ENCODE measurements at places on chromosomes 2 and 18.

- DNase-seq, result no peak
These were observed 81.5 kb downstream of the EFEMP1 start for GRCh38 chr2:55842046-55842445.

DNA sequence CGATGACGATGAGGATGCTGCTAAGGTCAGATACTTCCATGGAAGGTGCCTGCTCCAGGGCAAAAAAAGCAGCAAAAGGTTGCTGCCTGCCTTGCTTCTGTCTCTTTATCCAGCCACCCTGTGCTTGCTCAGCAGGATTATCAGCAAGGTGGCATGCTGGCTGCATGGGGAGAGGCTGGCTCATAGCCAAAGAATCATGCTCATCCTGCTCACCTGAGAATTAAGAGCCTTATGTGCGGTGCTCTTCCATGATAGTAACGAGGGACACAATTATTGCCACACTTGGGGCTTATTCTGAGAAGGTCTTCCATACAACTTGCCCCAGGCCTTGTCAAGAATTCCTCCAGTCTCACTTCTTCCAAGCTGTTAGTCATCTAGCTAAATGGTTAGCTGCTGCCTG lies 60.4 kb upstream of the SEC11C start:
- no peak for DNase-seq

DNA sequence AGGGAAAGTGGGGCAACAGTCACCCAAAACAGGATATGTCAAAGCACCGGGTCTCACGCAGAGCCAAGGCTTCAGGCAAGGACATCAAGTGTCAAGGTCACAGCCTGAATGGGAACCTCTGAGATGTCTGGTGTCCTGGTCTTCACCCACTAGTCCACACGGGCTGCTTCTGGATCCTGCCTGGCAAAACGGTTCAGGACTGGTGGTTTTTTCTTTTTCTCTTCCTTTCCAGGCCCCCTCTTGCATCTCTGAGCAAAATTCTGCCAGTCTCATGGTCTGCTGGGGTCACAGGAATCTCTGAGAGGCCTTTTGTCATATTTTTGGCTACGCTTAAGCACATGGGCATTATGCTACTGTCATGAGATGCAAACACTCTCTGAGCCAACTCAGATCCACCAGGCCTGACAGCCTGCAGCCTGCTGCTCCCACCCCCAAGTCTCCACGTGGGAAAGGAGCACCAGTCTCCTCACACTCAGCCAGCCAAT lies 518.2 kb upstream of the ZEB2 start:
- DNase-seq, result no peak

DNA sequence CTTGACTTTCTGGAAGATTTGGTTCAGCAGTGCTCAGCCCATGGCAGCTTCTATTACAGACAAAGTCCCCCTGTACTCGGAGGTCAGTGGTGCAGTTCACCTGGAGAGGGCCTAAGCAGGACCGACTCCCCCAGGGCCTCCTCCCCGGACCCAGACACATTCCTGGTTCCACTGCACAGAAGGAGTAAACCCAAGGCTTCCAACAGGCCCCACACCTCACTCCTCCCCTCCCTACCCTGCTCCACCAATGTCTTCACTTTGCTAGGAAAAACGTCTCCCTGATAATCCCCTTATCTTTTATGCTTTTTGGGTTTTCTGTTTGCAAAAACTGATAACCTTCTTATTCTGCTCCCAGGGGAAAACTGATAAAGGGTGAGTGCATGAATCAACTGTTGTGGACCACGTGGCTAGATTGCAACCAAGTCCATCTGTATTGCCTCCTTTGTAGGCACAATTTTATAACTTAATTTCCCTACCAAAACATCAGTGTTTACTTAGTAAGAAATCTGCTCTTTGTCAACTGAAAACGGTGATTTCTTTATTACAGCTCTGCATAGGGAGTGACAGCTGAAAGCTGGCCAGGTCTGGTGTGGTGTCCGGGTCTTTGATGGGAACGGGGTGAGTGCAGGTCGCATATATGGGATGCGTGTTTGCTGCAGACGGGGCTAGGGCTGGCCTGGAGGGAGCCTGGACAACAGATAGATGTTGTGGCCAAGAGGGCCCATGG lies 202.5 kb downstream of the GLI2 start:
- DNase-seq, result no peak

GRCh38 chr18:28485918-28486317 lies 309.0 kb upstream of the CDH2 start:
- no peak for DNase-seq

DNA sequence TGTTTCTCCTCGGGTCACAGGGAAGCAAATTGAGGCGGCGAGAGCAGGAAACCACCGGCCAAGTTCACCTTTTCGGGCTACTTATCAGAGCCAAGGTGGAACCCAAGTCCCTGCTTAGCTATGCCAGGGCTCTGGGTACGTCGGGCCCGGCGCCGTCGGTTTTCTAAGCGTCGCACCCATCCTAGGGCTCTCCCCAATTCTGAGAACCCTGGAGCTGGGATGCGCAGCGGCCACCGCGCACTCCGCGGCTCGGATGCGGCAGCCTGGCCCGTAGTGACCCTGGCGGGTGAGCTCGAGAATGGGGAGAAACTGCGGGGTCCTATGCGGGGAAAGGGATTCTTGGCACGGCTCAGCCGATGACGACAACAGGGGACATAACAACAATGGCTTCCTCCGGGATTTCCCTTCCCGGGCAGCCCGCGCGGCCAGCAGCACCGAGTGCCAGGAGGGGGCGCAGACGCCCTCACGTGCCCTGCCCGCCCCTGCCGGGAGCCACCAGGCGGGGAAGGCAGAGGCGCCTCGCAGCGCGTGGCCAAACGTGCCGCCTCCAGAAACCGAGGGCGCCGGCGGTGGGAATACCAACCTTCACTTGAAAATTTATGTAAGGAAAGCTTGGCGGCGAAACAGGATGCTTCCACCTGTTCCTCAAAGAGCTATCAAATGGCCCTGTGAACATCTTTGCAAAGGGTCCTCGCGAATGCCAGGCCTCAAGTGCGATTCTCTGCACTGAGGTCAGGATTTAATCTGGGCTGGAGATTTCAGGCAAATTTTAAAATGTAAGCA lies 2.1 kb upstream of the SLC30A3 start:
- no peak for DNase-seq
